ENCODE measurements at places on chromosomes 2 and 18.

GRCh38 chr18:41529093-41529492, 425.9 kb upstream of the PIK3C3 start:
- DNase-seq: no peak

GRCh38 chr2:9752441-9753275, 90.6 kb upstream of the TAF1B start:
- no peak for DNase-seq

- DNase-seq: peak; percentile 30
These were observed 2.2 kb downstream of the STAMBP start for GRCh38 chr2:73830871-73831401.

GRCh38 chr2:40302751-40303325, 149.1 kb downstream of the SLC8A1 start:
- DNase-seq: no peak

DNA sequence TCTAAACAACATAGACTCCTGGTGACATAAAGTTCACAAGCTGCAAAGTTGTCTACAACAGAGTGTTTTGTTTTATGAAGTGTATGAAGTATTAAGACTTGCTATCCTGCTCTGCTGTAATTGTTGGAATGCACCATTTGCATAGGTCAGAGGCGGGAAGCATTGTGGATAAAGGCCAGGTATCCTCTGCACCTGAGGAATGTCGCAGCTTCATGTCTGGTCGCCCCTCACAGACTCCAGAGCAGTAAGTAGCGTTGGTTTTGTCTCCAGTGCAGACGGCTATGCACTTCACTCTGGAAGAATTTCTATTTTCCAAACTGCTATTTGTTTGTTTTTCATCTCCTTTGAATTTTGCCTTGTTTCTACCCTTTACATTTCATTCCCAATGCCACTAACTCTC, 63.1 kb downstream of the UNC80 start:
- DNase-seq: no peak

- peak; percentile 40 for DNase-seq
These were observed 10.0 kb downstream of the HK2 start for GRCh38 chr2:74843899-74844298.

GRCh38 chr2:121134728-121135127, 150.3 kb downstream of the TFCP2L1 start:
- DNase-seq: no peak

DNA sequence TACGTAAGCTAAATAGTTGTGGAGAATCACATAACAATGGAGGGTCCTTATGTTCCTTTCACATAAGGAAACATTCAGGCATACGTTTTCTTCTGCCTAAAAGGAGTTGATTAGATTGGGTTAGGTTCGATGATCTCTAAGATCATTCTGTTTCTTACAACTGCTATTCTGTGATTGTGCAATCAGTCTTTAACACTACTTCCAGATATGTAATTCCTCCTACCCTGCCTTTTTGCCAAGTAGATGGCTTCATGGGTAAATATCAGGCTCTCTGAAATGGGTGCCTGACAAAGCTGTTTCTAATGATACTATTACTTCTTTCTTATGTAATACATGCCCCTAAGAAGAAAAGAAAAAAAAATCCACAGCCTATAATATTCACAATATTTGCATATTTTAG, 321.5 kb downstream of the XIRP2 start:
- peak; percentile 19 for DNase-seq

DNA sequence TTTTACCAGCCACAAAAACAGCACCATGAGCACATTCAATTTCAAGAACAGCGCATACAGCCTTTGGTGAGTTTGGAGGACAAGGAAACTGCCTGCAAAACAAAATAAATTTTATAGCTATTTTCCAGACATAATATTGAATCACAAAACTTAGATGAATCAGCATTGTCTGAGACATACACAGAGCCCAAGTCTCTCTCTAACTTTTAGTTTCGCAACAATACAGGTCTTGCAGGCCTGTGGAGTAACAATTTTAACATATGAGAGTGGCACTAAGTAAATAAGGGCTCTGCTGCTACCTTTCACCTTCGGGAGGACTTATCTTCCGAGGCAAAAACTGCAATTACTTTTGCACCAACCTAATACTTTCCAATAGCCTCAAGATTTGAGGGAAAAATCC, 56.1 kb upstream of the PEX13 start:
- DNase-seq: peak; percentile 49

DNA sequence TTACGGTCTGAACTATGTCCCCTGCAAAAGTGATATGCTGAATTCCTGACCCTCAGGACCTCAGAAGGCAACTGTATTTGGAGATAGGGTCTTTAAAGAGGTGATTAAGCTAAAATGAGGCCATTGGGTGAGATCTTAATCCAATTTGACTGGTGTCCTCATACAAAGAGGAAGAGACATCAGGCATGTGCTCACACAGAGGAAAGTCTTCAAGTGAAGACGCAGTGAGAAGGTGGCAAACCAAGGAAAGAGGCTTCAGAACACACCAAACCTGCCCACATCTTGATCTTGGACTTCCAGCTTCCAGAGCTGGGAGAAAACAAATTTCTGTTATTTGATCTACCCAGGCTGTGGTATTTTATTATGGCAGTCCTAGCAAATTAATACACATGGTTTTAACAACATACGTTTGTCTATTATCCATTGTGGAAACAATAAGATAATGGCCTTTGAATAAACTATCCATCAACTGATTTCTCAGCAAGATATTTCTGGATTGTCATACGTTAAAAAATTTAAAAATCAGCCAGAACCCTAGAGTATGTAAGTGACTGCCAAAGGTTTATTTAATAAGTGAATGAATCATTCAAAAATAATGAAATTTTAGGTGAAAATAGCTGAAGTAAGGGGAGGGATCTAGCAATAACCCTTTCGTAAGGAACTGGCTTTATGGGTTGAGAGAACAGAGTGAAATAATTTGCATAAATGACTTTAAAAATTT, 6.5 kb downstream of the WIPF1 start:
- DNase-seq: peak; percentile 30

DNA sequence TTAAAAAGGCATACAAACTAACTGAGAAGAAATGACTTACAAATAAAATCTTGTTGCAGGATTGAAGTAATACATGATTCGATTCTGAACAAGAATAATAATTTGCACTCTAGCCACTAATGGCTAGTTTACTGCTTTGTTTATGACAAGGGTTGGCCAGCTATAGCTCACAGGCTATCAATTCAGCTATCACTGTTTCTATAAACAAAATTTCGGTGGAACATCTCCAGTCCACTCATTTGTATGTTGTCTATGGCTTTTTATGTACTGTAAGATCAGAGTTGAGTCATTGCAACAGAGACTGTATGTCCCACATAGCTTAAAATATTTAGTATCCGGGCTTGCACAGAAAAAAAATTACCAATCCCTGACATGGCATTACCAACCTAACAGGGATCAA, 543.7 kb upstream of the CNTNAP5 start:
- DNase-seq: no peak

DNA sequence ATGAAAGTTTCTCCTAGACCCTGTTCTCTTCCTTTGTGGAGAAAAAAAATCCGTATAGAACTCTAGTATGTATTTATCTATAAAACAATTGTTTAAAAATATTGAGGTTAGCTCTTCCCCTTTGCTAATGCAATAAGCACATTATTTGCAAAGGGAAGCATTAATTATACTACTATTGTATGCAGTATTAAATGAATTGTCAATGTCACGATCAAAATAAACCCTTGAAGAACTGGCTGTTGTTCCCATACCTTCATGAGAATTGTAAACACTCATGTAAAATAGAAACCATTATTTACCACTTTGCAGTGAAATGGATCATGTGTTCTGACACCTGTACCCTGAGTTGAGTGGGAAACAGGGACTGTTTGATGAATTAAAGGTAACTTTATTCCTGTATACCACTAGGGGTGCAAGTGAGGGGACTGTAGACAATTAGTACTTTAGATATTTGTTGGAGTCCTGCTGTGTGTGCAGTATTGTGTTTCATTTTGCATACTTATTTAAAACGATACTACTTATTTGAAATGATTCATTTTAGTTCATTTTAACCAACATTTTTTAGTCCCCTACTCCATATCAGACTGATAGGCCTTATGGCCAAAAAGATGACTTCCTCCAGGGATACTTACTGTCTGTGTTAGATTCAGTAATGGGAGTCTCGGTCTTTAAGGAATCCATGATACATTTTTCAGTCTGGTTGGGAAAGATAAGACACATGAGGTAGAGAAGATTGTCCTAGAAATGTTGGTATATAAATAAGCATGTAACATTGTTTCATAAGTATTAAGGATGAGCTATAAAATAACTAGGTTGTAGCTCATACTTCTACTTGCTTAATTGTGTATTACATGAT, 7.9 kb downstream of the PKP4 start:
- DNase-seq: no peak

GRCh38 chr2:231124838-231125568, at the start of gene HTR2B:
Gene HTR2B (minus strand): TSS chr2:231125042. CDS start chr2:231123764, 1,278 bp downstream.
- peak; percentile 33 for DNase-seq

- peak; percentile 92 for DNase-seq
These were observed 115.6 kb upstream of the OTOS start for GRCh38 chr2:240255811-240256703.

GRCh38 chr18:9868857-9869714, 16.7 kb upstream of the TXNDC2 start:
- no peak for DNase-seq

- no peak for DNase-seq
These were observed 226.1 kb downstream of the LDLRAD4 start for GRCh38 chr18:13444430-13445240.
